ENCODE measurements at places on chromosomes 3 and 15. TPM values are rescaled to one million over a fixed set of nuclear protein-coding genes. Genes with fewer than 3 reads are reported as not detected.
A peak's percentile ranks its signal among the peaks of the same experiment; 100 is the strongest.

GRCh38 chr3:32913790-32914446 is 37.5 kb upstream of the CCR4 start:
- peak; percentile 73 for DNase-seq

DNA sequence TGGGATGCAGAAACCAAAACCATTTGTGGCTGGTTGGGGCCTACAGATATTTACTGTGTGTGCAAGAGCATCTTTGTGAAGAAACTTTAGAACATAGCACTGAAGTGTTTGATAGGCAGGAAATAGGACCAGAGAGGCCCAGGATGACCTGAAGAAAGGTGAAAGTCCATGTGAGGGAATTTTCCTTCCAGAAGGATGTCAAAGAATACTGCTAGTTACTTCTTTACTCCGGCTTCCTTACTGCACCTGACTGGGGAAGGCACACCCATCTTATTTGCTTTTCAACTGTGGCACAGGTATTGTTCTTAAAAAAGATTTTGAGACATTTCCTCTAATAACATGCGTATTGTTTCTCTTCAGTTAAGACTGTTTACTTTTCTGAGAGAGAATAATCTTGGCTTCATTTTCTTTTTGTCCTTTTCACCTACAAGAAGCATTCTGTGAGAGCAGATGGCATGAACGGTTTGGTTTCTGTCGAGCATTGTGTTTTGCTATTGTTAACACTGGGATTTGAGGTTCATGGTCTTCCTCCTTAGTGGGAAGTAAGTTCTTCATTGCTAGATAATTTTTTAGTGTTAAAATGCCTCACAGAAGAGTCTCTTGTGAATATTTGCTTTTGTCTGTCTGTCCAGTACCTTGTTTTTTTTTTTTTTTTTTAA is 71.5 kb downstream of the SLCO3A1 start:
- DNase-seq = no peak

DNA sequence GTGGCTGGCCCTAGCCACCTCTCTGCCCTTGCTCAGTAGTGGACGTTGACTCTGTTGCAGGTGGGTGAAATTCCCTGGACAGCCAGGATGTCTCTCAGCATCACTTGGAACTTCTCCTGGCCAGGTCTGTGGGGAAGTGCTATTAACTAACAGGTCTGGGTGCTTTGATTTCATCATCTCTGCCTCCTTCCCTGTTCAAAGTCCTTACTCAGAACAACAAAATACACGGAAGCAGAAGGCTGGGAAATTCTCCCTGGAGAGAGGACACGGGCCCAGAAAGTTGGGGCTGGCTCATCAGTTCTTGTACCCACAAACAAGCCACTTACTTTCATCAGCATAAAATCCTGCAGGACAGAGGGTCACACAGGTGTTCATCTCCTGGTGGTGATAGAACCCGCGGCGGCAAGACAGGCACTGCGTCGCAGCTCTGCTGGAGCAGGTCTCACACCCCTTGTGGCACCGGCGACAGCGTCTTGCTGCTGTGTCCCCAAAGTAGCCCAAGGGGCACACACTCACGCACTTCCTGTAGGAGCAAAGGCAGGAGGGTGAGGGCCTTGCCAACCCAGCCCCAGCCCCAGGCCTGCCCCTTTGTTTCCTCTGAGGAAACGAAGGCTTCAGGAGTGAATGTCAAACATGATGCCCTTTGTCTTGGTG is 29.6 kb upstream of the SNRPA1 start:
- no peak for DNase-seq

GRCh38 chr3:111547631-111548030 is 5.6 kb downstream of the CD96 start:
- no peak for DNase-seq

DNA sequence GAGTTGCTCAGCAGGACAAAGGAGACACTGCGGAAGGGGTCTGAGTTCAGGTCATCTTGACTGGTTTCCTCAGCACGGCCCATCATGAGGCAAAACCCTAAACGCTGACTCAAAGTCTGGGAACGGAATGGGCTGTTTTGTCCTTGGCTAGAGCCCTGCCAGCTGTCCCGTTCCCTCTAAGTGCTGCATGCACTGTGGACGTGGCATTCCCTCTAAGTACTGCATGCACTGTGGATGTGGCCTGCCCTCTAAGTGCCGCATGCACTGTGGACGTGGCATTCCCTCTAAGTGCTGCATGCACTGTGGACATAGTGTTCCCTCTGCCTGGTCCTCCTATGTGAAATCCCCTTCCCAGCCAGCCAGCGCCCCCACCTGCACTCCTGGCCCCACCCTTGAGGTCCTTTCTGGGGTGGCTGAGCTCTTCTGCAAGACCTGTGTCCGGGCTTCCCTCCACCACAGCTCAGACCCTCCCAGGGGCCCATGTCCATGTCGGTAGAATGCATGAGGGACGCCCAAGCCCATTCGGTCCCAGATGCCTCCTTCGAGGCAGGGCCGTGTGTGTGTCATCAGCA is 36.7 kb downstream of the TM2D3 start:
- peak; percentile 71 for DNase-seq

- DNase-seq = no peak
Measured at GRCh38 chr15:39680868-39681267, 100.0 kb downstream of the THBS1 start.

- DNase-seq = no peak
Measured at GRCh38 chr15:92992720-92993119, 92.6 kb downstream of the CHD2 start.

HCN4 gene
- total RNA-seq = 16.6 TPM

DNA sequence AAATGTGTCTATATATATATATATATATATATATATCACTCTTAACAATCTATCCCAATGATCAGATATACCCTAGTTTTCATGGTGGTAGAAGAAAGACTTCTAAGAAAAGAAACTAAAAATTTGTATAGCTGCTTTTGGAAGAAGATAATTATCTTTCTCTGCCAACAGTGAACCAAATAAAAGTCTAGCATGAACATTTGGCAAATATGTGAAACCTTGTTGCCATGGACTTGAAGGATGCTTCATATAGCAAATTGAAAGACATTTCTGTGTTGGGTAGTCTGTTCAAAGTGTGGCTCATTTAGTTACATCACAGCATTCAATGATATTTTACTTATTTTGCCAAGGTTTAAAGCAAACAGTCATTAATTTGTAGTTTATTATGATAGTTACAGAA is 219.9 kb upstream of the NECTIN3 start:
- no peak for DNase-seq

DNA sequence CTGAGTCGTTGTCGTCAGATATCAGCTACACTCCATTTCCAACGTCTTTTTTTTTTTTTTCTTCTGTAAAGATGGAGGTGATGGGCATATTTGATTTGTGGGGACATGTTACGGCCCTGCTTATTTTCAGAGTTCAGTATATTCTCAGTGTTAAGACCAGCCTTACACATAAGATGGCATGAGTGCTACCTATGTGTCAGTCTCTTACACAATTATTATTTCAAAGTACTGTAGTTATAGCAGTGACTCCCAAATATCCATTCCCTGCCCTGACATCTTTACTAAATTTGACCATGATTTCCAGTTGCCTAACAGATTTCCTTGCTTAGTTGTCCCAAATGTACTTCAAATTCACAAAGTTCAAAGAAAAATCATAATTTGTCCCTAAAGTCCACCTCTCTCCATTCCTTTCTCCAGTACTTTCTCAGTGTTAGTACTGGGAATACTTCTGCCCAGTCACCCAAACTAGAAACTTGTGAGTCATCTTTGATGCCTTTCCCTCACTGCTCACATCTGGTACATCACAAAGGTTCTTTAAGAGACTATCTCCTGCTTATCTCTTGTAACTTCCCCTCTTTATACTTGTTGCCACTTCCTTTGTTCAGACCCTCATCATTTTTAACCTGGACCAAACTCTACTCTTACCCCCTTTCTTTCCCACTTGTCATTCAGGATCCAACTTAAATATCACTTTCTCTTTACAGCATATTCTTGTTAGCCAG is 67.0 kb downstream of the ZNF609 start:
- DNase-seq = no peak

DNA sequence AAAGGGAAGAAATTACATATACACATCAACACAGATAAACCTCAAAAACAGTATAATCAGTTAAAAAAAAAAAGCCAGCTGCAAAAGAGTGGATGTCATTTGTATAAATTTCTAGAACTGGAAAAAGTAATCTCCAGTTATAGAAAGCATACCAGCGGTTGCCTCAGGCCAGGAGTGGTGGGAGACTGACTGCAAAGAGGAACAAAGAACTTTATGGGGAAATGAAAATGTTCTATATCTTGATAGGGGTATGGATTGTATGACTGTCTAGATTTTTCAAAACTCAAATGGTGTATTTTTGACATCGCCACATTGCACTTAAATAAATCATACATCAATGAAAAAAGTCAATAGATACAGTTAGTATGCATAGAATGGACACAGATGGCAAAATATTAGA is 241.6 kb downstream of the SCAPER start:
- no peak for DNase-seq

GRCh38 chr3:30730967-30731366 is 124.6 kb downstream of the TGFBR2 start:
- no peak for DNase-seq

- DNase-seq = no peak
Measured at GRCh38 chr15:52730594-52730993, 51.4 kb upstream of the ATOSA start.

BMF gene
- total RNA-seq = 3.4 TPM

GRCh38 chr3:135513106-135514059 is 452.1 kb upstream of the PPP2R3A start:
- no peak for DNase-seq

CYP1A1 gene
- total RNA-seq = 0.30 TPM

DNA sequence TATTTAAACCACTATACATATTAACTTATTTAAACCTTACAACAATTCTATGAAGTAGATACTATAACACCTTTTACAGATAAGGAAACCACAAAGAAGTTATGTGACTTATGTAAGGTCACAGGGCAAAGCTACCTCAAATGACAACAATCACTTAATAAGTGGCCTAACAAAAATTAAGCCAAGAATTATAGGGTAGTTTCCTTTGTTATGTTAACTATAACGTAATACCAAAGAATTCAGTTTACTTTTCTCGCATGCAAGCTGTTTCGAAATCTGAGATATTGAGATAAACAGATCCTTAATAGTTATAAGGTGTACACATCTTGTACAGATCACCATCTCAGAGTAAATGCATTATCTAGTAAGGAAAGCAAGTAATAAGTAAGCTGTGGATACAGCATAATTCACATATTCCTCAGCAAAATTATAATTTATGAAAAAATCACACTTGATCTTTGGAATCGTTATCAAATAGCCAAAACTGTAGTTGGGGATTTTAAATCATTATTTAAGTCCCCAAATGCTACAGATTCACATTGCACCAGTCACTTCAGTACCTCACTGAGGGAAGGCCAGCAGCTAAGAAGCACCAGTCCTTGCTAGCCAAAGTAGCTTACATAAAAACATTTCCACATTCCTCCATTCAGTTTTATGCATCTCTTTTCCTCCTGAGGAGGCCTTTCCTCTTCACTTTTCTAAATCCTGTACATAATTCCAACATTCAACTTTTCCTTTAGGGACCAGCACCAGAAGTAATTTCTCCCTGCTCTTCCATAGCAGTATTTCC is 226.8 kb downstream of the TBC1D5 start:
- DNase-seq = no peak

- DNase-seq = no peak
Measured at GRCh38 chr3:184771301-184772127, 40.5 kb upstream of the VPS8 start.

All from Right ventricle myocardium superior (tissue), 1 donor.